ENCODE measurements at places on chromosomes 16 and 17.

GRCh38 chr17:3995067-3995466 lies 30.8 kb upstream of the ATP2A3 start:
- DNase-seq = no peak

DNA sequence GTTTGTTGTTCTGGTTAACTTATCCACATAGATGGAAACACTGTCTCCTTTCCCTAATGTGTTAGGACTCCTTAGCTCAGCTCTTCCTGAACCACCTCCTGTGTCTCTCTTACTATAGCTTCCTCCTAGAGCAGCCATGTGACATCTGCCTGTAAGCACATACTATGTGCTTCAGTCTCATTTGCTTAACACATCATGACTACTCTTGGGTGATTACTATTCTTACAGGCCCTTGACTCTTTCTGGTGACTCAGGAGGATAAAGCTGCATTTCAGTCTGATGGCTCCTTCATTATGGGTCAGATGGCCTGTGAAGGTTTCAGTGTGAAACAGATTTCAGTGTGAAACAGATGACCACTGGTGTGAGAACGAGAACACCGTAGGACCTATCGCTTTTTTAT lies 320 bp upstream of the KRTAP4-2 start:
- DNase-seq = no peak

- DNase-seq = no peak
Measured at GRCh38 chr16:70480127-70481105, 26.0 kb downstream of the FCSK start.

- DNase-seq = no peak
Measured at GRCh38 chr17:13302983-13303382, 285.2 kb upstream of the ELAC2 start.

DNA sequence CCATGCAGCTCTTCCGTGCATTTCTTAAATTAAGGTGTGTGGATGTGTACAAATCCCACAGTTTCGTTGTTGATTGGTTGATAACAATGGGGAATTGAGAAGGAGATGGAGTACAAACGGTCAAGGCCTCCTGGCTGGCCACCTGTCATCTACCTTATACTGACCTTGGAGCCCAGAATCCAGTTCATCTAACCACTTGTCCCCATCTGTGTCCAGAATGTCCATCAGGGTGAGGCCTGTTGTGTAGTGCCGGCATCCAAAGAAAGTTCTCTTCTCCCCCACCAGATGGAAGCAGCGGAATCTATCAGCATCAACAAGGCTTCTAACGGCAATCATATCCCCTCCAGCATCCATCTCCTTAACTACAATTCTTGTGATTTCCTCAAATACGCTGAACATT lies 1.5 kb downstream of the GSDMB start:
- DNase-seq = no peak

DNA sequence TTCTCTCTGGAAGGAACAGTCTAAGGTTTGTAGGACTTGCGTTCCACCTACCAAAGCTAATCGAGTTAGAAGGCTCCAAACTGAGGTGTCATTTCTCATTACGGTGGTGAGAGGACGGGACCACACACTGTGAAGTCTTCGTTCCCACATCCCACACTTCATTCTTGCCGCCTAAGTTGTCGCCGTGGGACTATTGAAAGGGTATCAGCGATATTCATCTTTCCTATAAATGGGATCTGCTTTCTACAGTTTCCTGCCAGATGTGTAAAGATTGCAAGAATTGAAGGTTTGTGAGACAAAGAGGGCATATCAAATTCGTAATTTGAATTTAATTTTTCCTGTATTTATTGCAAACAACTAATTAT lies 608 bp upstream of the TRIM37 start:
- no peak for DNase-seq

GRCh38 chr17:57001541-57001940 lies 23.6 kb downstream of the SCPEP1 start:
- no peak for DNase-seq

DNA sequence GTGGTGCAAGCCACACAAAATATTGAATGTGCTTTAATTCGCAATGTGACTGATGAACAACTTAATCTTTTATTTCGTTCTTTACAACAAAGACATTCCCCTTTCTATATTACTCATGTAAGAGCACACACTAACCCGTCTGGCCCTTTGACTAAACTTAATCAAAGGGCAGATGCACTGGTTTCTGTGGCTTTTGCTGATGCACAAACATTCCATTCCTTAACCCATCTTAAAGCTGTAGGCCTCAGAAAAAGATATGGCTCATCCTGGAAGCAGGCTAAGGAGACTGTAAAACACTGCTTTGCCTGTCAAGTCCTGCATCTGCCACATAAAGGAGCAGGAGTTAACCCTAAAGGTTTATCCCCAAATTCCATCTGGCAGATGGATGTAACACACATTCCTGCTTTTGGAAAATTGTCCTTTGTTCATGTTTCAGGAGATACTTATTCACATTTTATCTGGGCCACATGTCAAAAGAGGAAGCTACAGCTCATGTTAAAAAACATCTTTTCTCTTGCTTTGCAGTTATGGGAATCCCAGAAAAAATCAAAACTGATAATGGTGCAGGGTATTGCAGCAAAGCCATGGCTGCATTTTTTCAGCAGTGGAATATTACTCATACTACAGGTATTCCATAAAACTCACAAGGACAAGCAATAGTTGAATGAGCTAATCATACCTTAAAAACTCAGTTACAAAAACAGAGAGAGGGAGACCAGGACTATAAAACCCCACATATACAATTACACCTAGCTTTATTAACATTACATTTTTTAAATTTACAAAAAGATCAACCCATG lies 137.2 kb downstream of the AHSP start:
- DNase-seq = no peak

- DNase-seq = peak; percentile 83
Measured at GRCh38 chr17:81513372-81513752, 763 bp upstream of the ACTG1 start.

GRCh38 chr17:17128476-17129075 lies 77.6 kb downstream of the PLD6 start:
- no peak for DNase-seq

GRCh38 chr17:12549499-12550041 lies 116.1 kb upstream of the MYOCD start:
- peak; percentile 22 for DNase-seq

- DNase-seq = no peak
Measured at GRCh38 chr16:27737513-27737912, 187.6 kb downstream of the KATNIP start.

GRCh38 chr17:76880268-76880667 lies 12.1 kb downstream of the MGAT5B start:
- DNase-seq = no peak

- peak; percentile 34 for DNase-seq
Measured at GRCh38 chr16:75250809-75251279, 580 bp downstream of the BCAR1 start.

GRCh38 chr17:57253362-57254065 lies 2.8 kb upstream of the MSI2 start:
- DNase-seq = no peak

- DNase-seq = no peak
Measured at GRCh38 chr16:57985204-57986181, 14.6 kb upstream of the CNGB1 start.

DNA sequence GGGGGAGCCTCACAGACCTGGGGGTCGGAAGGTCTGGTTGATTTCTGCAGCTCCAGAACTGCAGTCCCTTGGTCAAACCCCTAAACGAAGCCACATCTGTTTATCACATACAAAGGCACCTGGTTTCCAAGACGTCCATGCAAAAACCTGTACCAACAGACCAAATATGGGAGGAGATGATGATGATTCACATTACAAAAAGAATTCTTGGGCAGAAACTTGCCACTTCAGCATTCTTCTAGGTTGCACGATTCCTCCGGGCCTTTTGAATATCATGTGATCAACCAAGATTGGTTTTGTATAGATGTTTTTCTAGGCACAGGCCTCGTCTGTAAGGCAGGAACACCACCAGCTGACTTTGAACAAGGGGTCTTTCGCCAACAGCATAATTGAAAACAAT lies 466.3 kb downstream of the SOX9 start:
- no peak for DNase-seq

- DNase-seq = peak; percentile 82
Measured at GRCh38 chr17:74864866-74865395, 5.2 kb upstream of the GRIN2C start.

DNA sequence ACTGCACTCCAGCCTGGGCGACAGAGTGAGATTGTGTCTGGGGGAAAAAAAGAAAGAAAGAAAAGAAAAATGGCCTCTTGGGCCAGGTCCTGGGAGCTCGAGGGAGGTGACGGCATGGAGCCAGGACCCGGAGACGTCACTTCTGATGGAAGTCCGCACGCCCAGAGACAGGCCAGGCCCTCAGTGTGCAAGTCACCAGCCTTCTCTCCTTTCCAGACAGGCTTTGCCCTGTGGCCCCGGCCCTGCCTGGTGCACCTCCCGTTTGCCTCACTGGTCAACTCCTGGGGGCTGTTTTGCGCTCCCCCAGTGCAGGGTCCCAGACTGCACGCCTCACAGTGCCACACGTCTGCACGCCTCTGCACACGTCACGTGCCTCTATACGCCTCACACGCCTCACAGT lies 44.1 kb downstream of the CBFA2T3 start:
- no peak for DNase-seq

- DNase-seq = no peak
Measured at GRCh38 chr17:19357761-19358160, 4.8 kb downstream of the B9D1 start.

DNA sequence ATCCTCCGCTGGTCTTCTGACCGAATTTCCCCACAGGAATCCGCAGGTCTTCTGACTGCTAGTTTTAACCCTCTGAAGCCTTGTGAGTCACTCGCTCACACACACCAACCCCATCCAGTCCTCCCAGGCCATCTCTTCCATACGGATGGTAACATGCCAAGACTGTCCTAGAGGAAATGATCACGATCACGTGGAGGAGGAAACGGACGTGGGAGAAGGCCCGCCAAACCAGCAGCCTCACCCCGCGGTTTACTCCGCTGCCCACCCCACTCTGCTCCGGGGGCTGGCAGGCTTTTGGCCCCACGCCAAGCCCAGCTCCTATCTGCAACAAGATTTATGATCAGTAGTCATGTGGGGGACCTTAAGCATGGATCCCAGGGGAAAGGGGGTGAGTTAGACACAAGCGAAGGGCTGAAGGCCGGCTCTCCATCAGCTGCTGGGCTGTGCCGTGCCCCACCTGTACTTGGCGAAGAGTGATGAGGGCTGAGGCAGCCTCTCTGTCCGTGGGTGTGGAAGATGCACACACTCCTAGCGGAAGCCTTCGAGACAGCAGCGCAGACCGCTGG lies 1.5 kb upstream of the FAAP100 start:
- peak; percentile 89 for DNase-seq

- DNase-seq = no peak
Measured at GRCh38 chr16:69503244-69503643, 62.5 kb upstream of the NFAT5 start.

DNA sequence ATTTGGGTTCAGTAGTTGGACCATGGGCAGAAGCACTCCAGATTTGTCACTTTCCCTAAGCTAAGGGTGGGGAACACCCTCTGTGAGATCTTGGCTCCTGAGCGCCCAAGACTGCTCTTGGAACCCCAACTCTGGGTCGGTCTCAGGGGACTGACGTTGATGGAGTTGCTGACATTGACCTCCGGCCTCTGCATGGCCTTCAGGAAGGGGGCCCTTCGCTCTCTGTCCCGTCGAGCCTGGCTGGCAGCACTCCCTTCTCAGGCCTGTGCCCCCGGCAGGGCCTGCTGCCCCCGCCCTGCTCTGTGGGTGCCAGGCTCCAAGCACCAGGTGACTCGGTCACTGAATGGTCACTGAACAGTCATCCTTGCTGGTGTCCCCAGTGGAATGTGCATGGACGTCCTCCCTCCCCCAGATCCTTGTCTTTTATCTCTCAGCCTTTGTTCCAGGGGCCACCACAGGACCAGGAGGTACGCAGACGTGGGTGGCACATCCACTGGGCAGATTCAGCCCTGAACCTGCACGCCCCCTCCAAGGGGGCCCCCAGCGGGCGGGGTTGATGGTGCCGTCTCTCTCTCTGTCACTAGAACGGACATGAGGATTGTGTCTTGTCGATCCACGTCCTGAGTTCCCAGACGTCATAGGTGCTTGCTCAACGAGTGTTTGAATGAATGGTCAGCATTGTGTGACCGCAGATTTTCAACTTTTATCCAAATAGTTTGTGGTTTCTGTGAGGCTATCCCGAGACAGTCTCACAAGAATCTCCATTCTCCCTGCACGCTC lies 314.5 kb downstream of the SEC14L1 start:
- DNase-seq = no peak

DNA sequence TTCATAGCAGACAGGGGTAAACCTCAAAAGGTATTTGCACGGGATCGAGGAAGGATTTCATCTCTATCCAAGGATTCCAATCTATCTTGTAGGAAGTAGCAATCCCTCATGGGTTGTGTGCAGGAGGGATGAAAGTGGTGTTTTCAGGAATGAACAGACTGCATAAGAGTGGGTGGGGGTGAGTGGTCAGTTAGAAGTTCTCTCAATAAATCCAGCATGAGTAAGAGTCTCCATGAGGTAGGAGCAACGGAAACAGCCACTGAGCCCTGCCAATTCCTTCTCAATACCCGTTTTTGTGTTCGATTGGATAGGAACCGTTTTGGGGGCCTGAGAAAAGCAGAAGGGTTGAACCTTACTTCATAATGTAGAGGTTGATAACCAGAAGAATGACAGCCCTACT lies 375.6 kb downstream of the SOX9 start:
- DNase-seq = no peak

- DNase-seq = no peak
Measured at GRCh38 chr16:82331974-82332750, 162.1 kb upstream of the MPHOSPH6 start.

Data from A673 (cell line).